ENCODE measurements at places on chromosomes 13 and 19. TPM values are rescaled to one million over a fixed set of nuclear protein-coding genes. Genes with fewer than 3 reads are reported as not detected.

- peak; percentile 63 for DNase-seq
These were observed 81.1 kb upstream of the SERP2 start for GRCh38 chr13:44292545-44292944.

DNA sequence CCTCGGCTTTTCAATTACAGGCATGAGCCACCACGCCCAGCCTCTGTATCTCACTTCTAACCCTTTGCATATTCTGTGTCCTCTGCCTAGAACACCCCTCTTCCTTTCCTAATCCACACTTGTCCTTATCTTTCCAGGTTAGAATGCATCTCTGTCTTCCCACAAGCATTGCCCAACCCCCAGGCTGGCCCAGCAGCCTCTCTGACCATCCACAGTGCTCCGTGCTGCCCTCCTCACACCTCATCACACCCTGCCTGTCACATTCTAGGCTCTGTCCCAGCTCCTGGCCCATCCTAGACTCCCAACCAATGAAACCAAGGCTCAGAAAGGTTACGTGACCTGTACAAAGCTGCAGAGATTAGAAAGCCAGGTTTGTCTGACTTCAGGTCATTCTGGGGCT, 11.3 kb downstream of the JAK3 start:
- DNase-seq: no peak

VSTM2B gene
- not detected for polyA plus RNA-seq

ZIM2 gene
- not detected for polyA plus RNA-seq

TNNT1 gene
- 0.22 TPM for polyA plus RNA-seq

GRCh38 chr19:375395-376110, 31.0 kb upstream of the MIER2 start:
- DNase-seq: no peak

GRCh38 chr13:19726611-19727010, 56.1 kb downstream of the PSPC1 start:
- DNase-seq: no peak

DNA sequence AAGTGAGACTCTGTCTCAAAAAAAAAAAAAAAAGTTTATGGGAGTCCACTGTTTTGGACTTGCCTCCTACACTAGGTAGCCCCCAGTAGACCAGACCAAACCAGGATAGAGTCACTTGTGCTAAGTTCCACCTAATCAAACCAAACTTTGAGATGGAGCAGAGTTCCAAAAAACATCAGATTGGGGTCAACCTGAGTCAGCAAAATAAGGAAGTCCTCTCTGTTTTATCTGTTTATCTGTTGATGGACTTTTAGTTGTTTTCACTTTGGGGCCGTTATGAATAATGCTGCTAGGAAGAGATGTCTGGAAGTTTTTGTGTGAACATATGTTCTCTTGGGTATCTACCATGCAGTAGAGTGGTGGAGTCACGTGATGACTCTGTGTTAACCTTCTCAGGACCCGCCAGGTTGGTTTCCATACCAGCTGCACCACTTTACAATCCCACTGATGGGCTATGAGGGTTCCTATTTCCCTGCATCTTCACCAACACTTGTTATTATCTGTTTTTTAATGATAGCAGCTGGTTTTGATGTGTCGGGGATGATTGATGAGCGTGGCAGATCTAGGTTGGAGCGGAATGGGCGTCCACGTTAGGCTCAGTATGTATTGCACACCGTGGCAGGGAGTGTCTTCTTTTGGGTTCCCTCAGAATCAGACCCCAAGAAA, 46.6 kb upstream of the TM9SF2 start:
- no peak for DNase-seq

DNA sequence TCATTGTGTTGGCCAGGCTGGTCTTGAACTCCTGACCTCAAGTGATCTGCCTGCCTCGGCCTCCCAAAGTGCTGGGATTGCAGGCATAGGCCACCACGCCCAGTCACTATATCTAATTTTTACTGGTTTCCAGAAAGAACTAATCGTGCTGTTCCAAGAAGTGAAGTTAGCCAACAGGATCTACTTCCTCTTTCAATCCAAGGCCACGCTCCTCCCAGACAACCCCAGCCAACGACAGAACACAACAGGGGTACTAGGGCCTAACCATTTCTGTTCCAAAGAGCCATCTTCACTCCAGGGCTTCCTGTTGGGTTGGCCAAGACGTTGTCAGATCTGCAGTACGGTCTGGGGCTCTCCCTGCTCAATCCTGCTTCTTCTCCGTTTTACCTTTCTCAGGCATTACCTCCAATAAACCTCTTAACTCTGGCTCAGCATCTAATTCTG, 7.0 kb upstream of the LSM14A start:
- DNase-seq: no peak

DNA sequence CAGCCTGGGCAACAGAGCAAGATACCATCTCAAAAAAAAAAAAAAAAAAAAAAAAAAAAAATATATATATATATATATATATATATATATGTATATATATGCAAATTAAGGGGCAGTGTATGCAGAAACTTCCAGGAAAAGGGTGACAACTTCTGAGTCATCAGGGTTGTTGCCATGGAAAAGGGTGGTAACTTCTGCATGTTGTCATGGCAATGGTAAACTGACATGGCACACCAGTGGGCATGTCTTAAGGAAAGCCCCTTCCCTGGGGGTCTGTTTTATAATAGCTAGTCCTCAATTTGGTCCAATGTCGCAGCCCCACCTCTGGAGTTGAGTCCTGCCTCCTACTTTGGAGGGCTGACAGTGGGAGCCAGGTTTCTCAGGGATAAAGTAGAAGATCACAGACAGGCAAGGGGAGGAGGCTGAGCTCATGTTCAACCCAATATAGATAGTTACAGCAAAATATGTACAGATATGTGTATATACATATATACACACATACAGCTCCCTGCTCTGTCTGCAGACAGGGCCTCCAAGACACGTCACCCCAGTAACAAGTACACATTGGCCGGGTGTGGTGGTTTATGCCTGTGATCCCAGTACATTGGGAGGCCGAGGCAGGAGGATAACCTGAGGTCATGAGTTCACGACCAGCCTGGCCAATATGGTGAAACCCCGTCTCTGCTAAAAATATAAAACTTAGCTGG, 7.2 kb upstream of the FCHO1 start:
- DNase-seq: peak; percentile 40
